ENCODE measurements at places on chromosomes 2 and 18.

DNA sequence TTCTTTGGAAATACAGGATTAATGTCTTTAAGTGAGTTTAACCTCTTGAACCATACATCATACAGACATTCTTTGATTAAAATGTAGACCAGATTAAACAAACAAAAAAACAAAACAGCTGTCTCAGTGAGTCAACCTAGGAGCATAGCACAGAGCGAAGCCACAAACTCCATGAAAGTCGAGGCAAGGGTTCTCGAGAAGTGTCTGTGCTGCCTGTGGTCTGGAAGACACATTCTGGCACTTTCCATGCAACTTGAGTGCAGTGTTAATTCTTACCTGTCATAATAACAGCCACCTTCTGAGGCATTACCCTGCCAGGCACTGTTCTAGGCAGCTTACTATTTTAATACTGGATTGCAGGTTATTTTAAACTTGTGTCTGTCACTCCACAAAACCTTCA lies 435.5 kb upstream of the MMADHC start:
- DNase-seq: no peak

GRCh38 chr2:185006481-185006880 lies 408.2 kb downstream of the ZNF804A start:
- no peak for DNase-seq

GRCh38 chr2:194328456-194328855 lies 1328.6 kb upstream of the SLC39A10 start:
- DNase-seq: no peak

GRCh38 chr2:151350579-151351195 lies 6.7 kb upstream of the TNFAIP6 start:
- DNase-seq: no peak

DNA sequence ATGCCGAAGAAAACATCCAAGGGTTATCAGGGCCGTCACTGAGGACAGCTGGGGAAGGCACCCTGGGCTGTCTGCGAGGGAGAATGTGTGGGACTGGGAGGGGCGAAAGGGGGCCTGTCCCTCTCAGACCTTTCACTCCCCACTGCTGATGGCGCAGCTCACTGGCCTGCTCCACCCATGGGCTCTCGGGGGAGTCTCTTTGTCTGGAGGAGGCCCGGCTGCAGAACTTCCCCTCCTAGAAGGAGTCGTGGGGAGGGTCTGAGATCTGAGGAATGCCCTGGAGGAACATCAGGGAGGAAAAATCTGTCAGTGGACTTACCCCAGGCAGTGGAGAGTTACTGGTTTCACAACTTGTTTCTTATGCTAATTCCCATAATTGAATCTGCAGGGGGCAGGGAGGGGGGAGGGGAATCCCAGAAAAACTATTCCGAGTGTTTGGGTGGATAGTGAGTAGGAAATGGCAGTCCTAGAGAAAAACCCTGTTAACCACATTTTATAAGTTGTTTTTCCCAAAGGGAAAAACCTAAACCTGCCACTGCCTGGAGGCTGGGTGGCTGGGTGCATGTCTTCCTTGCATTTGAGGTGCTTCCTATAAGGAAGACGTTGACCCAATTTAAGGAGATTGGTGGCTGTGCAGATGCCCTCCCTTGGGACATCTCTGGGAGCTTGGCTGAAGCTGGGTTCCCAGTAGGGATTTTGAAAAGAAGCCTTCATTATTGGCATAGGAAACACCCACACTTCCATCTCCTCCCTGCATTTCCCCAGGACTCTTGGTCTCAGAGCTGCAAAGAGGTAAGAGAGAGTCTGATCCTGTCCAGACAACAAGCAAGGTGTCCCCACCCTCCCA lies 11.7 kb upstream of the SEMA4C start:
- no peak for DNase-seq

GRCh38 chr18:79465392-79465991 lies 69.8 kb downstream of the NFATC1 start:
- DNase-seq: peak; percentile 35

- DNase-seq: no peak
These were observed 12.2 kb downstream of the SH3BP4 start for GRCh38 chr2:234963773-234964615.

- no peak for DNase-seq
These were observed 732.7 kb downstream of the NR4A2 start for GRCh38 chr2:155599834-155600233.
